ENCODE measurements at places on chromosomes 16 and 17.

GRCh38 chr16:74718140-74718539 is 17.5 kb upstream of the MLKL start:
- DNase-seq = no peak

DNA sequence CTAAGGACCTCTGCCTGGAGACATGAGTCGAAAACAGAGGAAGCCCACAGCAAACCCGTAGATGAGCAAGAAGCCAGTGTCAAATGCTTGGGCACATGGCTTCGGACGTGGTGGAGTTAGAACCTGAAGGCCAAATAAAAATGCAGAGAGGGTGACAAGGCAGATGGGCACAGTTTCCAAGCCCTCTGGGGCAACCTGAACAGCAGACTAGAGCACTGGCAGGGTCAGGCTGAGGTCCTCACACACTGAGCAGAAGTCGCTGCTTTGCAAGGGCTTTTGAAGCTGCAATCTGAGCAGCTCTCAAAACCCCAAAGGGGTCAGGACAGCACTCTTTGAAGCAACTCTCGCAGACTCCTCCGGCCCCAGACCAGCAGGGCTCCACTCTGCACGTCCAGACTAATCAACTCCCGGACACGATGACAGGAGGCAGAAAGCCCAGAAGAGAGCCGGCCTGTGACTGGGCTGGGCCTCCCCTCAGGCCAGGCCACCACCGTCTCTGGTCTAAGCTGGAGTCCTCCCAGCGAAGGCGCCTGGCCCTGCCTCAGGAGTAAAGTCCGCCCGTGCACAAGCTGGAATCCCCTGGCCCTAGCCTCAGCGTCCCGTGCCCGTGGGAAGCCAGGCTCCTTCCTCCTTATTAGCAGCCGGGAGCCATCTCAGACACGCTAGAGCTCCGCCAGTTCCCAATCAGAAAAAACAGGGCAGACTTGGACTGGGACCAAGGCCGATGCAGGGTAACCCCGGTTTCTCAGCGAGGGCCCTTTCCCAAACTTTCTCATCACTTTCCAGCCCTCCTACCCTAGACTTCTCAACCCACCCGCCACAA is 924 bp downstream of the SMARCD2 start:
- no peak for DNase-seq

- no peak for DNase-seq
Measured at GRCh38 chr16:77841502-77841763, 53.1 kb downstream of the VAT1L start.

- DNase-seq = no peak
Measured at GRCh38 chr16:51615141-51615540, 464.1 kb upstream of the SALL1 start.

DNA sequence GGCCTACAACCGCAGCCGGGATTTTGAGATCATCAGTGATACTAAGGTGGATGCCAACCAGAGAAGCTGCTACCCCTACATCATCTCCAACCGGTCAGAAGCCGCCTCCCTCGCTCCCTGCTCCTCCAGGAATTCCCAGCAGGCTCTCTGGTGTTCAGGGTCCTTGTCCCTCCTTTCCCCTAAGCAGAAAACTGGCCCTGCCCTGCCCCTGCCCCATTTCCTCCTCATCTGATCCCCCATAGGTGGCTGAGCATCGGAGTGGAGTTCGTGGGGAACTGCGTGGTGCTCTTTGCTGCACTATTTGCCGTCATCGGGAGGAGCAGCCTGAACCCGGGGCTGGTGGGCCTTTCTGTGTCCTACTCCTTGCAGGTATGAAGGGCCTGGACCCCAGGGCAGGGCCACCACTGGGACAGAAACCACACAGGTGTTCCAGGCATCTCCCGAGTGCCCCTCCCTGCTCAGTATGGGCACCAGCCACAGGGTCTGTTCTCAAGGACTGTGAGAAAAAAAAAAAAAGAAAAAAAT is 29.8 kb downstream of the ANKRD40 start:
- DNase-seq = no peak

DNA sequence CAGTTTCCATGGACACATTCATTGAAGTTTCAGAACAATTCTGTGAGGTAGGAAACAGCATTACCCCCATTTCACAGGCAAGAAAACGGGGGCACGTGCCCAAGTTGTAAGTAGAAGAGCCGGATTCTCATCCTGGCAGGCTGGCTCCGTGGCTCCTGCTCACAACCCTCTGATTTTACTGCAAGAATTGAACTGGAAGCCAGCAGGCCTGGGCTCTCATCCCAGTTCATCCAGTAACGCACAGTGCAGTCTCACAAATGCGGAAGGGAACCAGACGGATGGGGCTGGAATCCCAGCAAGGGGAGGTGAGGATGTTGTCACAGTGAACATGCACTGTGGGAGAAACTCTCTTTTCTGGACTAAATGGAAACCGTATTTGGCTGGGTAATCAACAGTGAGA is 40.7 kb upstream of the DOC2B start:
- no peak for DNase-seq

DNA sequence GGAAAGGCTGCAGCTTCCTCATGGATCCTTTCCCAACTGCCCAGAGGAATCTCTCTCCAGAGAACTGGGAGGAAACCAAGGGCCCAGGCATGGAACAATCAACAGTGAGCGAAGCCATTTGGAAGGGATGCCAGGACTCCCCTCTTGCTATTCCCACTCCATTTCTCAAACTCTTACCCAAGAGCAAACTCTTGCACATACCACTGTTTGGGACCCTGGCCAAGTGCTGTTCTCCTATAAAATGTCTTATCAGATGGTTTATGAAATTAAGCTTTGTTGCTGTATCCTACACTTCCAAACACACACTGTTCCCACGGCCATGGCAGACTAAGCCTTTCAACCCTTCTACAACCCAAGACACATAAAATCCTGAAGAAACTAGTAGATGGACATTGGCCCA is 48.3 kb upstream of the AXIN2 start:
- DNase-seq = no peak

DNA sequence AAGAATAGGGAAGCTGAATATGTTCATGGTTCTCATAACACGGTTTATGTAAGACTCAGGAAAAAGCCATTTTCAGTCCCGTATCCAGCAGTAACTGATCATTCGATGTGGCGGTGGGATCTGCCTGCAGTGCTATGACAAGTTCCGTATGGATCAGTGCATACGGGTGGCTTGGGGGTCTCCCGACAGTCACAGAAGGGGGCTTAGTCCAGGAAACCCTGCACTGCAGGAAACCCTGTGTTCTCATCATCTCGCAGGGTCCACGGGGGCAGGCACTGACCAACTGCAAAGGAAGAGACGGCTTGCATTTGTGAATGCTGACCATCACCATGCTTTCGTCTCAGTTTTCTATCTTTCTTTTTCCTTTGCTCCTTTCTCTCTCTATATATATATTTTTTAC is 7.7 kb downstream of the MTHFSD start:
- DNase-seq = no peak

DNA sequence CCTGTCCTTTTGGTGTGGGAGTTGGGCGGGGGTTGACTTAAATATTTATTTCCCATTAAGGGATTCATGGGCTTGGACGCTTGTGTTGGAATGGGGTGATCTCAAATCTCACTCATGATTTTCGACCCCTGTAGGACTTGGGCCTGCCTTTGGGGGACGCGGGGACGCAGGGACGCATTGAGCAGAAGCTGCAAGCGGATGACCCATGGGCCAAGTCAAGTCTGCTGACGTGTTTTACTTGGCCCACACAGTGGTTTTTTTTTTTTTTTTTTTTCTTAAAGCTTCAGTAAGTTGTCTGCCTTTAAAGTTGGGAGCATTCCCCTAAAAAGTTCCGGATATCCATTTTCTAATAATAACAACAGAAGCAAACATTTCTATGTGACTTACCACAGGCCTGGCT is 28.9 kb downstream of the CMIP start:
- no peak for DNase-seq

DNA sequence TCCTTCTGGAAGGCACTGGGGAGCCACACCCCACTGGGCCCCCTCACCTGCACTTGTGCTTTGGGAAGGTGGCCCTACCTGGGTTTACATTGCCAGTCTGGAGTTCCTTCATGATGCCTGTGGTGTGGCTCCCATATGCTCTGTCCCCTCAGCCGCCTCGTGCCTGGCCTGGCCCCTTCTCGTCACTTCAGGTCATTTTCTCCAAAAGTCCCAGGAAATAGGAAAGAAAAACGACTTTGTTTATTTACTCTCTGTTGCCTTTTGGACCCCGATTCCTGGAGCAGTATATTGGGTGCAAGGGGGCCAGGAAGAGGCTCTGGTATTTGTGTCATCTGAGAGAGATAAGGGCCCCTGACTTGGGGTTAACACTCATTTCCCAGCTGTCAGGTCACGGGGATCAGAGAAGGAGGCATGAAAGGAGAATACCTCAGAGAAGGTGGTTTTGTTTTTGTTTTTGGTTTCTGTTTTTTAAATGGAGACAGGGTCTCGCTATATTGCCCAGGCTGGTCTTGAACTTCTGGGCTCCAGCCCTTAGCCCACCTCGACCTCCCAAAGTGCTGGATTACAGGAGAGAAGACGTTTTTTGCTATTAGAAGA is 4.7 kb downstream of the SOCS3 start:
- DNase-seq = no peak

GRCh38 chr17:26774291-26775218 is 519.4 kb upstream of the WSB1 start:
- no peak for DNase-seq

GRCh38 chr17:14436266-14436665 is 135.4 kb downstream of the HS3ST3B1 start:
- no peak for DNase-seq

- DNase-seq = no peak
Measured at GRCh38 chr17:19295473-19296135, 58.4 kb downstream of the EPN2 start.

- no peak for DNase-seq
Measured at GRCh38 chr17:39591958-39592954, 15.5 kb downstream of the NEUROD2 start.

- no peak for DNase-seq
Measured at GRCh38 chr16:21233521-21234150, at the start of gene ANKS4B. Gene ANKS4B, plus strand, starts transcription at chr16:21233699. Its CDS starts 39 bp downstream, at chr16:21233738.

All from HS-27A (cell line).